ENCODE measurements at places on chromosomes 4 and X. TPM values are rescaled to one million over a fixed set of nuclear protein-coding genes. Genes with fewer than 3 reads are reported as not detected.

DNA sequence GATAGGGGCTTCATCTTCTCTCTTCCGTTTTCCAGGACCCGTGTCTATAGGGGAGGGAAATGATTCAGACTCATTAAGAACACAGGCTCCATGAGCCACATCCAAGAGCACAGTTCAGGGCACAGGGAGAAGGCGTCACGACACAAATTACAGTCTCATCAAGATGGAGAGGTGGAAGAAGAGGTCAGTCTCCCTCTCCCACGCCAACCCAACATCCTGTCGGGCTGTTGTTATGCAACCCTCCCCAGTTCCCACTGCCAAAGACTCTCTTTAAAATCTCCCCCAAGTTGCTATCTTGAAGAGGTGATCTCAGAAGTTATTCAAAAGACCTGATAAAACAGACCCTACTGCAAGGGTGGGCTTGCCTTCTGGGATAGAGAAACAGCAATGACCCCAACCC, 12.6 kb downstream of the ZMYM3 start:
- DNase-seq, result no peak

- no peak for DNase-seq
Observed at GRCh38 chr4:38896940-38897339, 29.3 kb downstream of the FAM114A1 start.

- DNase-seq, result no peak
Observed at GRCh38 chr4:100826067-100826466, 308.2 kb upstream of the EMCN start.

GRCh38 chrX:12819222-12819621, 28.0 kb downstream of the PRPS2 start:
- no peak for DNase-seq

- no peak for DNase-seq
Observed at GRCh38 chr4:1872870-1873269, 1.7 kb downstream of the NSD2 start.

GRCh38 chr4:142278663-142279062, 567.4 kb downstream of the INPP4B start:
- DNase-seq, result no peak

- no peak for DNase-seq
Observed at GRCh38 chr4:87011340-87012034, 76.7 kb downstream of the AFF1 start.

DNA sequence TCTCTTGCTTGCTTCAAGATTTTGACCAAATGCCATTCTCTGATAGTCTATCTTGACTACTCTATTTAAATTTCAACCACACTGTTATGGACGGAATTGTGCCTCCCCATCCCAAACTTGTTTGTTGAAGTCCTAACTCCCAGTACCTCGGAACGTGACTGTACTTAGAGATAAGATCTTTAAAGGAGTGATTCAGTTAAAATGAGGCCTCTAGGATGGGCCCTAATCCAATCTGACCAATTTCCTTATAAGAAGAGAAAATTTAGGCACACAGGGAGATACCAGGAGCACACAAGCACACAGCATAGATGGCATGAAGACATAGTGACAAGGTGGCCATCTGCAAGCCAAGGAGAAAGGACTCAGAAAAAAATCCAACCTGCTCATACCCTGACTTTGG, 269.9 kb downstream of the KCNIP4 start:
- DNase-seq, result no peak

DNA sequence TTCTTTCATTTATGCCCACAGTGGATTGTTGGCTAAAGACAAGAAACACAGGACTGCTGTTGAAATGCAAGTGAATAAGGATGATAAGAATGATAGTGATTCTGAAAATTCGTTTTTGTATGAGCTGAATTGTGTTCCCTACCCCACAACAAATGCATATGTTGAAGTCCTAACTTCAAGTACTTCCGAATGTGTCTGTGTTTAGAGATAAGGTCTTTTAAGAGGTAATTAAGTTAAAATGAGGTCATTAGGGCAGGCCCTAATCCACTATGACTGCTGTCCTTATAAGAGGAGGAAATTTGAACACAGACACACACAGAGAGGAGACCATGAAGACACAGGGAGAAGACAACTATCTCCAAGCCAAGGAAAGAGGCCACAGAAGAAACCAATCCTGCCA, 126.6 kb upstream of the ACSL4 start:
- DNase-seq, result no peak

GRCh38 chrX:53265771-53266574, 15.4 kb downstream of the IQSEC2 start:
- DNase-seq, result no peak

- peak; percentile 18 for DNase-seq
Observed at GRCh38 chrX:68942104-68942503, 113.3 kb downstream of the EFNB1 start.

DNA sequence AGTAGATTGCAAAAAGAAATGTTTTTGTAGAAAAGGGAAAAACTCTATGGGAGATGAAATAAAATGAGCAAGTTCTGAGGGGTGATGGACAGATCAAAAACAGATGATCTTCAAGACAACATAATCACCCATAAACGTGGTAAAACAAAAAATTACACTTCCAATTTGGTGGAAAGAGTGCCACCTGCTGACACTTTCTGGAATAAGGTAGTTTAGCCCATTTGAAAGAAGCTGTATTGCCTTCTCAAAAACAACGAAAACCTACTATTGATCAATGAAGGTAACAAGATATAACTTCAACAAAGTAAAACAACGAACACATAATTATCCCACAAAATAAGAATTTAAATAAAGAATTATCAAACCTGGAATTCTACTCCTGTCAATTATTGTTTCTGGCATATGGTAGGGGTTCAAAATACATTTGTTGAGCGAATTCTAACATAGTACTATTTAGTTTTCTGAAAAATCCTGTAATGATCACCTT, 2.5 kb downstream of the COQ2 start:
- peak; percentile 43 for DNase-seq

- DNase-seq, result no peak
Observed at GRCh38 chr4:28536124-28536523, 1675.5 kb downstream of the STIM2 start.

DNA sequence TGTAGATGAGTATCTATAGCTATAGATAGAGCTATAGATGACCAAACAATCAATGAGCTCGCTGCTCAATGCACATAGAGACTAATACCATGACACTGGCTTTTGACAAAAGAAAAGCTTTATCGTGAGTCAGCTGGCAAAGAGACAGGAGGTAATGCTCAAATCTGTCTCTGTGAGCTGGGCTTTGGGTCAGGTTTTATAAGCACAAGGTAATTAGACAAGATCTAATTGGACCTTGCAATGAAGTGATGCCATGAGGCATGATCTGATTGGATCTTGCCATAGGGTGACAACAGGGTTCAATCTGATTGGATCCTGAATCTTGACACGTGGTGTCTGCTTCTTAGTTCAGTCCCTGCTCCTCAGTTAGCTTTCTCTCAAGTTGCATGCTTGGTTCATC, 180.7 kb upstream of the MXRA5 start:
- no peak for DNase-seq

DNA sequence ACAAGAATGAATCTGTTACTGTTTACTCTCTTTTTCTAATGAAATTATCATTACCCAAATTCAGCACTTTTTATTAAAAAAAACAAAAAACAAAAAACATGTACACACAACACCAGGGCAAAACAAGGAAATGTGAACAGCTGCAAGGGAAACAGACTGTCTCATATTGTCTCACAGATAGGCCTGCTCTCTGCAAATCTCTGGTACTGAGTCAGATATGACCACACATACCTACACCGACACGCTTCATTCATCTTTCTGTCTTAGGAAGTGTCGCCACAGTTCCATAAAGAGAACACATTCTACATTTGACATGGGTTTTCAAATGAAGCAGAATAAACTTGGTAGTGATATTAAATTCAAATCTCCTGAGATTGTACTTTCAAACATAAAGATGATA, 92.2 kb upstream of the GPR34 start:
- no peak for DNase-seq

GRCh38 chr4:10460313-10461047, 3.3 kb upstream of the ZNF518B start:
- DNase-seq, result no peak

GRCh38 chr4:95507147-95507546, 41.6 kb downstream of the UNC5C start:
- DNase-seq, result no peak

DNA sequence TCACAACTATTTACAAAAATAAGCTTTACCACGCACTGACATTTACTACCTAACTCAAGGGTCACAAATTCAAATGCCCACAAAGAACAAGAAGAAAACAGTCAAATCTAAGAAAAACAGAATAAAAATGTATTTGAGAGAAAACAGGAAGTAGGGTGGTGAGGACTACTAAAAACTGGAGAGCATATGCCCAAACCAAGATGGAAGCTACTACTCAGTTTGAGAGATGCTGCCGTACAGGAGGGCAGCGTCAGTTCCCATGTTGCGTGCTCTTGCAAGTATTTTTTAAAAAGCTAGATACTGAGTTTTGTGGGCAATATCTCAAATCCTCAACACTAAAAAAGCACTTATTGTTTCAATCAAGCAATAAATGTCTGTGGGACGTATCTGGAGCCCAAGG, 16.2 kb downstream of the HNRNPD start:
- no peak for DNase-seq

GRCh38 chrX:43467608-43468234, 188.4 kb upstream of the MAOA start:
- DNase-seq, result no peak

DNA sequence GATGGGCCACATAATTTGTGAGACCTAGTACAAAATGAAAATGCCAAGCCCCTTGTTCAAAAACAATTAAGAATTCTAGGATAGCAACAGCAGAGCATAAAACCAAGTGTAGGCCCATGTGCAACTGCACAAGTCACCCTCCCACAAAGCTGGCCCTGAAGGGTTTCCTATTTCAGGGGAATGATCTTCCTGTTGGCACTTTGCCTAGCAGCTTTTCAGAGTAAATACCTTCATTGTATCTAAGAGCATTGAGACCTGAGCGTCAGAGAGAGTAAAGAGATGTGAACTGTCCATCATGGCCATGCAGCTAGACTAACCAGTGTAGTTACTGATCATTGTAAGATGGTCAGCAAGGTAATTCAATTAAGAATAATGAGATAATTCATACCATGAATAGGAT, 113.6 kb downstream of the CNKSR2 start:
- no peak for DNase-seq

GRCh38 chrX:101619364-101619763, 1.6 kb upstream of the ARMCX6 start:
- DNase-seq, result no peak

DNA sequence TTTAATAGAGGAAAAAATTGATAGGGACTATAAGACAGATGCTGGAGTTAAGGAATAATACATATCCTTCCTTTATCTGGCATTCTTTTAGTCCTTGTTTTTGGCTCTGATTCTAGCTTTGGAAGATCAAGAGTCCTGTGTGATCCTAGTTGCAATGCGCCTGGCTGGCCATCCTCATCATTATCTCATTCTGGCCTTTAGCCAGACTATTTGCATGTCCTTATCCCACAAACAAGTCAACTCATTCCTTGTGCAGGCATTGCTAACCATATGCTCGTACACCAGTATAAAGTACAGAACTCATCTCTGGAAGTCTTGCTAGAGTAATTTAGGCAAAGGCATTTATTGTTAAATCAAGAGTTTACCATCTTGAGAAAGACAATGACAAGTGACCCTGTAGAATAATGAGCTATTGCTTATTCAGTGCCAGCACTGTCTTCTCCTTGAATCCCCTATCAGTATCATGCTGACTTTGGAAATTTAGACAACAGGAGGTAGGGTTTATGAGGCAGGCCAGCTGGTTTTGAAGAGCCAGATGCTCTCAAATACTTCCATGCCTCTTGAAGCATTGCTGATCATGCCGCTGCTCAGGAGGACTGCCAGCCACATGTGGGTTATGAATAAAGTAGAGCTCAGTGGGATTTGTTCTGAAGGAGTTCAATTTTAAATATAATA, 1730.3 kb upstream of the TENM3 start:
- DNase-seq, result no peak

DNA sequence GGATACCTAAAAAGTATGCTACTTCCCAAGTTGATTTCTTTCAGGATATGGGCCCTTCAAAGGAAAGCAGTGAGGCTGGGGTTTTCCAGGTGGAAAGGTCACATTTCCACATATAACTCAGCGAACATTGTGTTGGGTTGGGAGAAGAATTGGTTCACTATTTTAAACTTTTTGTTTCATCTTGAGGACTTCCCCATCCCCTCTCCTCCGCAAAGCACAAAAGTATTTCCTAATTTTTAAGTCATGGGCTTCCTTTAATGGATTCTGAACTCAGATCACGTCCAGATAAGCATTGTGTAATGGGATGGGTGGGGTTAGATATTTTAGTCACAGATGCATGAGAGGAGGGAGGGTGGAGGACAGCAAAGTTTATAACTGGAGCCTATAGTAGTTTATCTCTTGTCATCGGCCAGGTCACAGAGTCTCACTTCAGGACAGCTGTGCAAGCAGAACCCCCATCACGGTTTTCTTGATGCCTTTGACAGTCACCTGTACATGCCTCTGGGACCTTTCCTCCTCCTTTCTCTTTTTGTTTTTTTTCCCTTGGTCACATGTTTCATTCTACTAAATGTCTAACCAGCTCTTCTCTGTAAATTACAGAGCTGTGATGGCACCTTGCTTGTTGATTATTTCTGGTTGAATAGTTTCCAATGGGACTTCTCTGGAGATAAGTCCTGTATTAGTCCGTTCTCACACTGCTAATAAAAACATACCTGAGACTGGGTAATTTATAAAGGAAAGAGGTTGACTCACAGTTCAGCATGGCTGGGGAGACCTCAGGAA, 115.4 kb downstream of the PTTG2 start:
- DNase-seq, result peak; percentile 42

GRCh38 chrX:133561251-133561650, 146.0 kb upstream of the GPC4 start:
- no peak for DNase-seq

DNA sequence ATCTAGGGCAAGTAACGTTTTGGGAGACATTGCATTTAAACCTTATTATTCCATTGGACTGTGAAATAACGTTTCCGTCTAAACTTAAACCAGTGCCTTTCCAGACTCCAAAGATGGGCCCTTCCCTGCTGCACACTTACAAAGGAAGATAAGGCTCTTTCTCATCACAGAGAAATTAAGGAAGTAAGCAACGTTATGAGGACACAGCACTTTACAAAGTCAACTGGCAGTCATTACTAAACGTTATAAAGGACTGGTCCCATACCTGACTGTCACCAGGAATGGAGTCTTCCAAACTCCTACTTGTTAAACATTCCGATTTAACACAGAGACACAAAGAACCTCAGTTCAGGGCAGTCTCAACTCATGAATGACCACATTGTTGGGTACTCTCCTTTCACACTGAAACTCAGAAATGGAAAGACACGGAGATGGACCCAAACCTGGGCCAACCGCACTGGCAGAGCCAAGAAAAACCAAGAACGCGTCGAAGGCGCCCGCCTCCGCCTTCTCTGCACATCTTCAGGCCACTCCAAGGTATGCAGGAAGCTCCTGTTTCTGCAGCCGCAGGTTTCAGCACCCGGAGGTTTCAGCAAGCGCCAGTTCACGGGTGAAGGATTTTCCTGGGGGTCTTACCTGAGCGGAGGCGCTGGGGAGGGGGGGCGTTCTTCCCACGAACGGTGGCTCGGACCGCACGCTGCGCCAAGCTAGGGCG, 670 bp downstream of the PAPSS1 start:
- DNase-seq, result no peak

The SOD3 gene
- total RNA-seq, result 112 TPM

The OPN1MW3 gene
- not detected for total RNA-seq

The TLR10 gene
- not detected for total RNA-seq

The RBMX2 gene
- total RNA-seq, result 1.00 TPM

The ITIH6 gene
- not detected for total RNA-seq

The FAT4 gene
- total RNA-seq, result 15.9 TPM

The ADRA2C gene
- not detected for total RNA-seq

The ESX1 gene
- total RNA-seq, result not detected

The IQCM gene
- 8.3 TPM for total RNA-seq

The PLAC1 gene
- total RNA-seq, result not detected

The F9 gene
- not detected for total RNA-seq

Measured in transverse colon (tissue), 4 donors.